ENCODE measurements at places on chromosomes 7 and 10. TPM values are rescaled to one million over a fixed set of nuclear protein-coding genes. Genes with fewer than 3 reads are reported as not detected.

Gene RNF32
- 1.7 TPM for total RNA-seq

Gene OGDHL
- 2.9 TPM for total RNA-seq

Gene AKR1C4
- total RNA-seq, result not detected

Gene TLL2
- total RNA-seq, result 0.46 TPM

Gene PTPRN2
- 11.1 TPM for total RNA-seq

Gene ASB10
- total RNA-seq, result not detected

Gene SLC26A3
- not detected for total RNA-seq

Gene PILRA
- 25.9 TPM for total RNA-seq

Gene PYROXD2
- total RNA-seq, result 7.9 TPM

Gene PKD2L1
- total RNA-seq, result not detected

Gene CDK13
- 124 TPM for total RNA-seq

Gene TET1
- 7.0 TPM for total RNA-seq

Gene AKR1B15
- 0.22 TPM for total RNA-seq

Gene LIPF
- not detected for total RNA-seq

Gene BCAP29
- 35.0 TPM for total RNA-seq

Gene LMTK2
- 16.7 TPM for total RNA-seq

Gene ZNF212
- 5.4 TPM for total RNA-seq

Gene GIMAP5
- total RNA-seq, result 4.9 TPM

Gene SPAG6
- 22.1 TPM for total RNA-seq

Gene H2AZ2
- total RNA-seq, result 70.7 TPM

Gene MRLN
- total RNA-seq, result not detected

Gene FOXK1
- 43.9 TPM for total RNA-seq

Gene SCIN
- total RNA-seq, result 5.1 TPM

Gene BRAT1
- 29.0 TPM for total RNA-seq

Gene TMEM139
- 0.61 TPM for total RNA-seq

Gene PAX4
- total RNA-seq, result not detected

Gene FAM25A
- total RNA-seq, result not detected

Gene HOXA10
- 0.35 TPM for total RNA-seq

Gene CYP2C18
- total RNA-seq, result not detected

Gene KCNIP2
- 8.9 TPM for total RNA-seq

Gene NPFFR1
- 0.24 TPM for total RNA-seq

Gene GRM8
- 4.0 TPM for total RNA-seq

Gene HOXA7
- 1.4 TPM for total RNA-seq

Gene STK32C
- total RNA-seq, result 9.8 TPM

Gene CCDC136
- 5.8 TPM for total RNA-seq

Gene ADAM22
- total RNA-seq, result 18.0 TPM

Gene ITGA8
- total RNA-seq, result 4.4 TPM

Gene MPP7
- 13.3 TPM for total RNA-seq

Gene SLC25A40
- total RNA-seq, result 20.0 TPM

Gene CHAT
- total RNA-seq, result not detected

Gene DRGX
- not detected for total RNA-seq

Gene FOXI2
- total RNA-seq, result not detected

Gene CLRN3
- not detected for total RNA-seq

Gene MKX
- 17.2 TPM for total RNA-seq

Gene ANKRD30A
- not detected for total RNA-seq

Gene SH2B2
- total RNA-seq, result 3.9 TPM

Gene ASAH2
- 2.8 TPM for total RNA-seq

Gene TRIL
- total RNA-seq, result 6.9 TPM

Gene SPRN
- total RNA-seq, result not detected

Gene STEAP1B
- total RNA-seq, result 0.25 TPM

Gene PNLIPRP2
- not detected for total RNA-seq

Gene SRRM3
- 11.3 TPM for total RNA-seq

Gene MUC3A
- not detected for total RNA-seq

Gene GHRHR
- not detected for total RNA-seq

Gene ASB13
- 36.4 TPM for total RNA-seq

All from ovary (tissue), 10 donors.